ENCODE measurements at places on chromosomes 3 and 15. TPM values are rescaled to one million over a fixed set of nuclear protein-coding genes. Genes with fewer than 3 reads are reported as not detected.

Gene RASGRP1
- not detected for total RNA-seq

Gene FOXB1
- not detected for total RNA-seq

Gene FAM3D
- total RNA-seq, result not detected

Gene EAF2
- 2.6 TPM for total RNA-seq

Gene GPR87
- total RNA-seq, result not detected

Gene WDR93
- total RNA-seq, result not detected

Gene PRTG
- 2.0 TPM for total RNA-seq

Gene C15orf62
- not detected for total RNA-seq

Gene SAXO2
- 2.2 TPM for total RNA-seq

Gene STIMATE
- total RNA-seq, result 20.6 TPM

Gene CFAP100
- not detected for total RNA-seq

Gene RNF168
- 14.6 TPM for total RNA-seq

Gene HRG
- 1.1 TPM for total RNA-seq

Gene ATP13A5
- not detected for total RNA-seq

Gene C3orf52
- 0.39 TPM for total RNA-seq

Gene SLC24A5
- total RNA-seq, result not detected

Gene GABRR3
- not detected for total RNA-seq

Gene SMARCC1
- 29.7 TPM for total RNA-seq

Gene PODXL2
- total RNA-seq, result 3.2 TPM

Gene SAMD7
- total RNA-seq, result not detected
